ENCODE measurements at places on chromosomes 6 and 20.

DNA sequence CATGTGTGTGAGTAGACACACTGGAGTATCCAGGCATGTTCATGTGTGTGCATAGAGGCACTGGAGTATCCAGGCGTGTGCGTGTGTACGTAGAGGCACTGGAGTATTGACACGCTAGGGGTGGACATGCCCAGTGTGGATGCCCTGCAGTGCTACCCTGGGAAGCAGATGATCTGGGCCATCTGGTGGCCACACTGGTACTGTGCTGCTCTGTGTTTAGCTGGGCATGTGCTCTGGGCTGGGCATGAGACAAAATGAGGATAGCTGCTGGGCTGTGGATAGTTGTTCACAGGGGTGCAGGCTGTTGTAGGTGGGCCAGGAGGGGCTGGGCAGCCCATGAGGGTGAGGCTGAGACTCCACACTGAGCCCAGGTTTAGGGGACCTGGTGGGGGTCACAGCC, 24.0 kb upstream of the NPBWR2 start:
- DNase-seq = peak; percentile 71

- no peak for DNase-seq
Observed at GRCh38 chr6:125751334-125751916, 2.0 kb downstream of the HEY2 start.

DNA sequence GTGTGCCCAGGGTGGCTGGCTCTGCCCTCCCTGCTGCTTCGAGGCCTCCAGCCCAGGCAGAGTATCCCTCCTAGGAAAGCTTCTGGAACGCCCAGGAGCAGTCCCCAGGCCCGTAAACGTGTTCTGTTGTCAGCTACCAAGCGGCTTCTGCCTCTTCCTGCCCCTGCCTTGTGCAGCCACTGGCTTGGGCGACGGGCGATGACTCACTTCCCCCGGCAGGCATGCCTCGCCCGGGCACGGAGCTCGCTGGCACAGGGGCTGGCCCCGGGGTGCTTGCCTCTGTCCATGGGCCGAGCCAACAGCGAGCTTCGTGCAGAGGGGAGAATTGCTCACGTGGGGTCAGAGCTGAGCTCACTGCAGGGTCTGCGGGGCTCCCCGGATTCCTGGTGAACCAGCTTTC, 86.7 kb upstream of the THBS2 start:
- peak; percentile 16 for DNase-seq

DNA sequence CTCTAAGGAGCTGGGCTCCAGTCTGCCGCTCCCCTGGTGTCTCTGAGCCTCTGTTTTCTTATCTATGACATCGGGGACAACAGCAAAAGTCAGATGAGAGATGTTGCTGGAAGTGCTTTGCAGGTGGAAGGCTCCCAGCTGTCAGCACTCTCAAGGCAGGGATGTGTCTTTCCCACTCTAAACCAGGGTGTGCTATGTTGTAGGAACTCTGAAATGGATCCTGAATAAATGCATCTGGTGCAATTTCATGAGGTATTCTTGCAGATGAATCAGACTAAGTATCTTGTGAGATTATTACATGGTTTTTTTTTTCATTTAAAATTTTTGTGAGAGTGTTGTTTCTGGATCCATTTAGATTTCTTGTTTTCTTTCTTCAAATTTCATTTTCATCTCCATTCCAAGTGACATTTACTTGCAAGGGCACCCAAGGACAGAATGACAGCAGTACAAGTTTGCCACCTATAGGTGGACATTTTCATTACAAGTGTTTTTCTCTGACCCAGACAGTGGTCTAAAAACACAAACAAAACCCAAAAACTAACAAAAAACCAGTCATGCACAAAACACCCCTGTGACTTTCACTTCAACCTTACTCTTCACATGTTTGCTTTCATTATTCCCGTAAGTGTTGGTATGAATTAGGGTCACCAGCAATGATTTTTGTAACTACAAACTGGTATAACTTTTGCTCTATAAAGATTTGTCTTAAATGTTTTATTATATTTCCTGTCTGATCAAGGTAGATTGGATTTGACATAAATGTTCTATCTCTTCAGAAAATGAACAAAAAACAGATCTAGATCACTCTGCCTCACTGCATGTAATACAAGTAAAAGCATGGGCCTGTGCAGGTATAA, 14.7 kb upstream of the SIM1 start:
- peak; percentile 23 for DNase-seq

GRCh38 chr6:90893400-90893799, 306.5 kb upstream of the MAP3K7 start:
- no peak for DNase-seq

- no peak for DNase-seq
Observed at GRCh38 chr20:16392346-16392745, 180.9 kb downstream of the KIF16B start.

Data from SHP77 (cell line).